ENCODE measurements at places on chromosomes 4 and X.

DNA sequence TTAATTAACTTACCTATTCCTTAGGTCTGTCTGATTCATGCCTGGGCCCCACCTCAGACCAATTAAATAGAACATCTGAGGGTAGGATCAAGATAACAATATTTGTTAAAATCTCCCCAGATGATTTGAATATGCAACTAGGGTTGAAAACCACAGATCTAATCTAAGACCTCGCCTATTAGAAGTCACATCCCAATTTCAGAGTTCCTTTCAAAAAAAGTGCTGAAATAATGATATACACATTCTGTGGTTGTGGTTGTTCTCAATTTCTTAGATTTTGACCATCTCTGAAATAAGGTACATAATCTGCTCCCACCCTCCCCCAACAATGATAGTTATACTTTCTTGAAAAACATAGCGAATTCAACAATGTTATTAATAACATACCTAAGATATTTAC, 27.7 kb downstream of the NIPAL1 start:
- no peak for DNase-seq

DNA sequence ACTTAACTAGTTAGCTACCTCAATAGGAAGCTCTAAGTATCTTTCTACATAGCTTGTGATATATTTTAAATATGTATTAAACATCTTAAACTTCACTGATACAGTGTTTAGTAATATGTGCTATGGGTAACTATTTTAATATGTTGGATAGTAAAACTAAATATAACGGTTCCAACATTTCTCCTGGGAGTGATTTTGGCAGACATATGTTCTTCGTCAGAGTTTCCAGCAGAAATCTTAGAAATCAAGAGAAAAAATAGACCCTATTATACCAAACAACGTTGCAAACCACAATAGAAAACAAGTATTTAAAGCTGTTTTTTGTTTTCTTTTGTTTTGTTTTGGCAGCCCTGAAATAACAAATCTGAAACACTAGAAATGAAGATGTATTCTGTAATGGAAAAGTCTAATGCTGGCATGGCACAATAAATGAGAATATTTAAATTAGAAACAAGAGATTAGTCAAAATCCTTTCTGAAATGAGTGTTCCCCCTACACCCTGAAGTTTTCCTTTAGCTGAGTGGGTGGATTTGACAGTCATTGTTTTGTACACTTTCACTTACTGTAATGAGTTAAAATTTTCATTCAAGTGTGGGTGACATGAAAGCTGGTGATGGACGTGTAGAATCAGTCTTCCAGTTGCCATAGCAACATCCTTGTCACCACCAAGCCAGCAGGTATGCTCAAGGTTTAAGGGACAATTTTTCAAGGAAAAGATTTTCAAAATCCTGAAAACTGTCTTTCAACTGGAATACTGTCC, 233.5 kb downstream of the SCFD2 start:
- DNase-seq: no peak

DNA sequence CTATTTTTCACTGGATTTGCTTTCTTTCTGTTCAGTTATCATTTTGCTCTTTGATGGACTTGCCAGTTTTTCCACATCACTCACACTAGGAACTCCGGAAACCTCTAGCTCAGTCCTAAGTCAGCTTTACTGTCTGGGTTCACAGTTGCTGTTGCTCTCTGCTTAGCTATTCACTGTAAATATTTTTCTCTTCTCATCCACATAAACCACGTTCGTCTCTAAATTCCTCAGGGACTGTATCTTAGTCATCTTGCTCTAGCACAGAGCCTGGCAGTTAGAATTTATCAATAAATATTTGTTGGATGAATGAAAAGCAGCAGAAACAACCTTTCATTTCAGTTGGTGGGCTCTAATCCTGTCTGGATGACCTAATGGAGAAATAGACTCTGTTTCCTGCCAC, 119.4 kb upstream of the DMD start:
- no peak for DNase-seq

DNA sequence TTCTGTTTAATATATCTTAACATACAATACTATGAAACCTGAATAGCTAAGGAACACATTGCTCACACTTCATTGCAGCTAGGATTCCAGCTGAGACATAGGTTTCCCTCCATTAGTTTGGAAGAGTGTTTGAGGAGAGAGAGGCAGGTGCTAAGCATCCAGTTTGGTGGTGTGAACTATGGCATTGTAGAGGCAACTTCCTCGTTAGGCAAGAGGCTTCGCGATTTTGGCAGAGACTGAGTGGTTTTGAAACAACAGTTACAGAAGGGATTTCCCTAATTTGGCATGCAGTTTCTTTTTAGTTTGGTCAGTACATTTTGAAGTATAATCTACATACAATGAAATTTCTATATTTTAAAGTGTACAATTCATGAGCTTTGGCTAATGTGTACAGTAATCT, 117.1 kb upstream of the BMP3 start:
- DNase-seq: no peak

DNA sequence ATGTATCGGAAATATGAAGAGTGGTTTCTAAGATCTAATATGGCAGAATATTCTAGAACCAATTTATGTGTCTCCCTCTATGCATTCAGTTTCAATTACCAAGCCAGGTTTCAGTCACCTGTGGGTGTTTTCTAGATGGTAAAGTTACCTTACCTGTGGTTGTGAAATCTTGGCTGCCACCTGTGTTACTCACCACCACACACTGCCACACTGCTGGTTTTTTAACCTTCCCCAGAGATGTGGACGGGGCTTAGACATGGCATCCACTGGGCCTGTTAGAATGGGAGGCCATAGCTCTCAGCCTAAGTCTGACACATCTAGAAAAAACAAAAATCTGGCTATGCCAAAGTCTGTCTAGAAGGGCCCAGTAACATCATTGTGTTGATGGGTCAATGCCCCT, 896.5 kb upstream of the PABPC4L start:
- DNase-seq: no peak

DNA sequence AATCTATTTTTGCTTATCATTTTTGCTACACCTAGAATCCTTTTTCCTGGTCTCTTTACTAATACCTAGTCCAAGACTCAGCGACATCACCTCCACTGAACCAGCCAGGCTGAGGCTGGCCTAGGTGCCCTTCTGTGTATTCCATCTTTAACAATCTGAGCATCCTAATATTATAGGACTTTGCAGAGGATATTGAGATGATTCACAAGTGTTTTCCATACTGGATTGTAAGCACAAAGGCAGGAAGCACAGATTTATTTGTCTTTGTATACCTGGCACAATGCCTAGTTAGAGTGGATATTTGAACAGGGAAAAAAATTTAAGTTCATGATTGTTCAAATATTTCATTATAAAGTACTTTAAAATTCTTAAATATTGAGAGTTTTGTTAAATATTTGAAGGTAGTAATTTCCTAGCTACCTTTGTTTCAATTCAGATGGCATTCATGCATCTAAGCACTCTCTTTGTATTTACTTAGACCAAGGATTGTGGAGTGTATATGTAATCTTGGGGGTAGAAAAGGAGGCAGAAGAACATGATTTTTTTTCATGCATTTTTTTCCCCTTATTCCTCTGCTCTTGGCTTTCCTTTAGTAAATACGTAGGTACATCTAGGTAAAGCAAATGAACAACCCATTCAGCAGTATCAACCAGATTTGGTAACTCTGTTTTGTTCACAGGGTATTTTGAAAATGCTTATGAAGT, 18.4 kb downstream of the SMARCA5 start:
- DNase-seq: no peak

DNA sequence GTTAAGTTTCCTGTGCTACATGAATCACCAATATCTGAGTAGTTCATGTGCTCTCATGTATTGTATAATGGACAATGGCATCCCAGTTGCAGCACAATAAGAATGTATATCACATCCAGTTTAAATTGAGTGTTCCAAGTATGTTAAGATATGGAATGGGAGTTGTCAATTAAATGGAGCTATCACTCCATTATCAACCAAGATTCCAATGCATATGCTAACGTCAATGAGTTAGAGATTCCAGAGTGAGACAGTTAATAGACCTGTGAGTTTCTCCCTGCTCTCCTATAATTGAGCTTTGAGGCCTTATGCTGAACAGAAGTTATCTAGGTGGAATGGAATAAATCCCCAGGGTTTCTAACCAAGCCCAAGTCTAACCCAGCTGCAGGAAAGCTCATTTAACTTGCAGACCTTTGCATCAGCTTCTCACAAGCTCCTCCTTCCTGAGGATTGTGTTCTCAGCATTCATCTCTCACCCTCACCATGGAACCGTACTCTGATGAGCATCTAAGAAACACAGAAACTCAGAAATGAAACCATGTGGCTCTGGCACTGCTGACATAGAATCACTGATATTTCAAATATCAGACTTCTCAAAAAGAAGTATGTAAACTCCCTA, 84.8 kb downstream of the TIGD2 start:
- DNase-seq: no peak

GRCh38 chr4:2934077-2934812, 29.0 kb downstream of the NOP14 start:
- no peak for DNase-seq

DNA sequence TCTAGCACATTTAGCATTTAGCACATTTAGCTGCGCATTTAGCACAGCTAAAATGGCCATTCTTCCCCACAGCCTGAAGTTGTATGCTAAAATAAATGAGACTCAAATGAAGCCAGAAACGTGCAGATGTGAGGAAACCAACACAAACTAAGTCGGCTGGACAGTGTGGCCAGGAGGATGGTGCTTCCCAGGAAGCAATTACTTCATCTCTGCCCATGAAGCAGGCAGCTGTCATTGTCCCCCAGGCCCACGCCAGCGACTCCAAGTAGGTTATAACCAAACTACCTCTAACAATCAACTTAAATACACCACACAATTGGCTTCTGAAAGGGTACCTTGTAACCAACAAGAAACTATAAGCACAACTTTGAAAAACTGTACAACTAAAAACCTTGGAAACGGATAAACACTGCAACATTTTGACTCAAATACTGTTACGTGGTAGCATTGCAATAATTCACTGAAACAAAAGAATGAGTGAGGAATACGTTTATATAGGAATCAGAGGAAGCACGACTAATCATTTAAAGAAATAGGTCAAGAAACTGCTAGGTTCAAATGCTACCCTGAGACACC, 39.2 kb downstream of the AFAP1 start:
- DNase-seq: no peak

DNA sequence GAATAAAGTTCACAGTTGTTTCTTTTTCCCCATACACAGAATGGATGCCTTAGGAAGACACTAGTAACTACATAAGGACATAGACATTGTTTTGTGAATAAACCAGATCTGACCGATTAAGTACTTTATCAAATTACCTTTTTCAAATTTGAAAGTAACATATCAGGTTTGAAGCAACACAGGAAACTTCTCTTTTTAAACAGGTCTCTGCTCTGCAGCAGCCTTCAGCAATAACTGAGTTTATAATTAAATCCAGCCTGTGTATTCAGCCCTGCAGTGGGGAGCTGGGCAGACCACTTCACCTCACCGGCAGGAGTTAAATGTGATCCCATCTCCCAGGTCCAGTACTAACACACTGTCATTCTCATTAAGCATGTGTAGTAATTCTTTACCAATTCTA, 68.3 kb upstream of the ATOH1 start:
- DNase-seq: no peak

- no peak for DNase-seq
These were observed 7.3 kb downstream of the CCDC22 start for GRCh38 chrX:49242545-49243066.

DNA sequence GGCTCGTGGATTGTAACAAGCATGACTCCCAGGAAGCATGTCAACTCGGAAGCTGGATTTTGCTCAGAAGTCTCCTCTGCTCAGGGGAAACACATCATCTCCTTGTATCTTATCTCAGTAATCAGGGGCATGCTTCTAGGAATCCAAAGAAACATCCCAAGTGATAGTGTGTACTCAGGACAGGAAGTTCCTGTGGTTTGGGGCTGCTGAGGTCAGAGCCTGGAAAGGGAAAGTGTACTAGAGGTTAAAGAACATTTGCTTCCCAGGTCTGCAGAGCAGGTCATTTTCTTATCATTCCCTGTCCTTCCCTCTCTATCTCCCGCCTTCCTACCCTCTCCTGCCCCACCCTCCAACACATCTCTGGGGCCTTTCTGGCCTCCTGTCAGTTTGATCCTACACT, 38.8 kb downstream of the SLC34A2 start:
- DNase-seq: no peak

GRCh38 chr4:38069271-38069760, 109.1 kb downstream of the PTTG2 start:
- no peak for DNase-seq

GRCh38 chr4:101252721-101253120, 94.6 kb downstream of the PPP3CA start:
- DNase-seq: no peak

GRCh38 chr4:140811429-140811828, 55.2 kb upstream of the TBC1D9 start:
- DNase-seq: no peak

DNA sequence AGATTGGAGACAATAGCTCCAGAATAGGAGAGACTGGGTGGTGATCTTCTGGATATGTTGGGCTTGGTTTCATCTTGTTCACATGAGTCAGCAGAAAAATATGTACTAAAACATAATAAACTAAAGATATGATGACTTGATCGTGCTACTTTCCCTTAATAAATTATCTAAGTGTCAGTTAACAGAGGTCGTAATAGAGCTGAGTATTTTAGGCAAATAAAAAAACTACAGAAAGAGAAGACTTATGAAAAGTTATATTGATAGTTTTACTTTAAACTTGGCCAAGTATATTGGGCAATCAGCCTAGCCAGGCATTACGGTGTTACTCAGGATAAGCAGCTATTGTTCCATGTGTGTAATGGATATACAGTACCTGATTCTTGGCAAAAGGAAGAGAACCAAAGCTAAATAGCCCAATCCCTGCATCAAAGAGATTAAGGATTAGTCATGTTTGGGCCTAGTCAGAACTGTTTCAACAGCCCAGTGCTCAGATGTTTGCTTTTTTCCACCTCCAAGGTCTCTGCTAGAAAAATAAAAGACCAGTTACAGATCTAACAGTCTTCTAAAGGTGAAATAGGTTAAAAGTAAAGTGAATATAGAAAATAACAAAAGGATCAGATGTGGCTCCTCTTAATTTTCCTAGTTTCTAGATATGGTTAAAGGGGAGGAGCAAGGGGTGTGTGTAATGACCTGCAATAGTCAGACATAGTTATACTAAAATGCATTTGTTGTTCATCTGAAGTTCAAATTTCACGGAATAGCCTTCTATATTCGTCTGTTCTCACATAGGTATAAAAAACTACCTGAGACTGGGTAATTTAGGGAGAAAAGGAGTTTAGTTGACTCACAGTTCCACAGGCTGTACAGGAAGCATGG, 262.6 kb downstream of the ADGRL3 start:
- no peak for DNase-seq

DNA sequence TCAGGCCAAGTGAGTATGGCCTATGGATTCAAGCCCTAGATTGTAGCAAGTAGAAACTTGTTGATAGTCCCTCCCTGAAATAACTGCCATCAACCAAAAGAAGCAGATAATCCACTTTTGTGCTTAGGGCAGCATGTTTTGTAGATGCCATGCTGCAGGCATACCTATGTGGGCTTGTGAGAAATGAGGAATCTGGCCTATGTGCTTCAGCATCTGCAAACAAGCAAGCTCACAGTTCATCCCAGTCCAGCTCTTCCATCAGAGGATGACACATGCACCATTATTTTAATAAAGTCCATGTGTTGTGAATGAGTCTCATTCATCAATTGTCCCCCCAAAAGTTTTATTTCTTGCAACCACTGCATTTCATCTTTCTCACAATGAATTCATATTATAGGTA, 421.9 kb upstream of the DIPK2B start:
- no peak for DNase-seq

All from GDM1 (cell line).